ENCODE measurements at places on chromosomes 3 and 15.

DNA sequence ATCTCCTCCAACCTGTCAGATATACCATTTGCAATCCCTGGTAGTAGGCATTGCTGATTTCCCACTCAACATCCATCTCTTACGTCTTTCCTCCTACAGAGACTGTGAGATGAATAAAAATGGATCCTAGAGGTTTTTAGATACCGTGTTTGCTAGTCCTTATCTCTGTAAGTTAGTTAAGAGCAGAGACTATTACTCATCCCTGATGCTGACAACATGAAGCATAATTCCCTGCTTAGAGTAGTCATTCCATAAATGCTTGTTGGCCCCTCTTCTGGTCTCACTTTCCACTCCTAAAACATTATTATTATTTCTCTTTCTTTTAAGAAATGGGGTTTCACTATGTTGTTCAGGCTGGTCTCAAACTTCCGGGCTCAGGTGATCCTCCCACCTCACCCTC is 136.2 kb downstream of the RTP4 start:
- DNase-seq, result no peak

GRCh38 chr3:158790901-158791589 is 10.8 kb upstream of the MFSD1 start:
- DNase-seq, result peak; percentile 79

GRCh38 chr15:48888836-48889235 is 10.9 kb downstream of the EID1 start:
- DNase-seq, result peak; percentile 4

- peak; percentile 28 for DNase-seq
These were observed 673.4 kb upstream of the CBLB start for GRCh38 chr3:106542101-106542769.

DNA sequence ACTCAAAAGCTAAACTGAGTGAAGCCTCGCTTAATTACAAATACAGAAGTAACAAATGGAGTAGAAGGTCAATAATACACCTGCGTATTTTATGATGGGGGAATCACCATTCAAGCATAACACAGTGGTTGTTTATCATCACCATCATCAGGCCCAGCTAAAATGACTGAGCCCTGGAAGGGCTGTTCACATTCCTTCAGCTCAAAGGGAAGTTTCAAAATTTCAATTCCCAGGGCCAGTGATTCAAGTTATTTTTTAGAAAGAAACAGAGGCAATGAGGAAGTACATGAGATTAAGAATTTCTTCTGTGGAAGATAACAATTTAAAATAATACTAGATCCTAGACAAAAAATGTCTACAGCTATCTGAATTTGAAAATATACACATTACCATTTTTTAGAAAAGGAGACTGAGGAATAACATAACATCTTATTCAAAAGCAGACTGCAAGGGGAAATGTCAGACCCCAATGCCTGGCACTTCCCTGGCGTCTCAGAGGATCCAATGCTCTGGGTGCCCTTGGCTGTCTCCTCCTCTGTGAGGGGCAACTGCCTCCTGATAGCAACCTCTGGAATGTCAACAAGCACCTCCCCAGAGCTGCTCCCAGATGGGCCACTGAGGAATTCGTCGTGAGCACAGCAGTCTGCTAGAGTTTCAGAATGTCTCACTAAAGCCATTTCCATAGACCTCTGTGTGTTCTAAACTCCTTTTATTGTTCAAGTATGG is 22.8 kb downstream of the EHD4 start:
- DNase-seq, result no peak

Data from astrocyte of the hippocampus (primary cell).